Eye (tissue), 1 donor: ENCODE measurements at places on chromosomes 16 and 17.

GRCh38 chr17:59688496-59688895, 18.7 kb downstream of the PTRH2 start:
- DNase-seq = no peak

- DNase-seq = peak; percentile 79
These were observed 1.4 kb upstream of the DYNLL2 start for GRCh38 chr17:58081646-58082340.

GRCh38 chr17:76993651-76994050, 125.4 kb downstream of the MGAT5B start:
- DNase-seq = no peak

DNA sequence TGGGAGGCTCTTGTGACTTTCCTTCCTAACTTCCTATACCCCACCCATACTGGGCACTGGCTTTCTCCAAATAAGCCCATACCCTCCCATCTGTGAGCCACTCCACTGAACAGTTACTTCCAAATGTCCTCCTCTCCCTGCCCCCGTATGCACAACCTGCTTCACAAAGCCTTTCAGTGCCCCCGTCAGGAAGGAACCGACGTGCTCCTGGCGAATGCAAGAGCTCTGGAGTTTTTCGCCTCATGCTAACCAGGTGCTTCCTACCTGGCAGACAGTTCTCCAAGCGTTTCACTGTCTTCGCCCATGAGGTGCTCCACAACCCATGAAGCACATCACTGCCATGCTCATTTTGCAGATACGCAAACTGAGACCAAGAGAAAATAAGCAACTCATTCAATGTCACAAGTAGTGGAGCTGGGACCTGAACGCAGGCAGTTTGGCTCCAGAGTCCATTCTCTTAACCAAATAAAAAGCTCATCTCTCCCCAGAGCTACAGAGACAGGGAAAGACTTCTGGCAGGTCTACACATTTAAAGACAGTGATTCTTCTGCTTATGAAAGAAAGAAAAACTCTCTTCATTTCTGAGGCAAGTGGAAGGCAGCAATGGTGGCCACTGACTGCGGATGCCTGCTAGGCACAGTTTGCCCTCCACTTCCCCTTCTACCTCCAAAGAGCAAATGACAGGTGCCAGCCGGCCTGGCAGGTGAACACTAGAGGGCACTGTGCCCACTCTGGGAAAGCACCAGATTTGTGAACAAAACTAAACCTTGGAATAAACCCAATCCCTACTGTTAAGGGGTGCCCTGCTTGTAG, 23.8 kb downstream of the SPHK1 start:
- peak; percentile 74 for DNase-seq

DNA sequence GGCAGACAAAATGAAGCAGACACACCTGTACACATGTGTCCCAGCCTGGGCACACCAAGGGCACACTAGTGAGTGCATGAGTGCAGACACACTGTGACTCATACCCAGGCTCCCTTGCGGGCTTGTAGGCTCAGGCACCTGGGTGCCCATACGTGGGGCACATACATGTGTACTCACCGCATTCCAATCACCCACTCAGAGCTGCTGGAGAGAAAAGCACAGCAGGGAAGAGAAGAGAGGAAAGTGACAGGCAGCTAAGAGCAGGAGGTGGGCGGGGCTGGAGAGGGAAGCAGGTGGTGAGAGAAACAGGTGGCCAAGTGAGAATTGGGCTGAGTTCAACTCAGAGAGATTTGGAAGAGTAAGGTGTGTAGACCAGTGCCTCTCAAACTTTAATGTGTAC, 54.0 kb downstream of the TMEM132E start:
- no peak for DNase-seq

- DNase-seq = no peak
These were observed 31.7 kb downstream of the ADCY7 start for GRCh38 chr16:50298075-50298460.

DNA sequence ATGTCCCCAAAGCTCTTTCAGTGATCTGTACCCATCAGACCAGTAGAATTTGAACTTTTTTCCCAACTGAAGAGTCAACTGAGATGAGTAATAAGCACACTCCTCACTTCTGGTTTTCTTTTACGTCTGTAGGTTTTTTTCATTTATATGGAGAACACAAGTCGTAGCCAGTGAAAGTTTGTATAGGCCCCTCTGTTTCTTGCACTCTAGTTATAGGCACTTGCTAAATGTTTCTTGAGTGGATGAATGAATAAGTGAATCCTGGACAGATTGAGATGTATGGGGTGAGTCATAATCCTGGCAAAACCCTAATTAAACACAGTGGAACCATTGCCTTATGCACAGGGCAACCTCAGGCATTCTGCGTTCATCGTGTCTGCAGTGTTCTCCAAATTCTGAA, 193.7 kb upstream of the TBX2 start:
- no peak for DNase-seq

GRCh38 chr17:45814622-45815606, 29.8 kb upstream of the SPPL2C start:
- DNase-seq = no peak

- DNase-seq = no peak
These were observed 7.1 kb downstream of the IGSF6 start for GRCh38 chr16:21645261-21645721.

- peak; percentile 38 for DNase-seq
These were observed 14.6 kb upstream of the KCNJ16 start for GRCh38 chr17:70060415-70060814.
